ENCODE measurements at places on chromosomes 11 and 22.

DNA sequence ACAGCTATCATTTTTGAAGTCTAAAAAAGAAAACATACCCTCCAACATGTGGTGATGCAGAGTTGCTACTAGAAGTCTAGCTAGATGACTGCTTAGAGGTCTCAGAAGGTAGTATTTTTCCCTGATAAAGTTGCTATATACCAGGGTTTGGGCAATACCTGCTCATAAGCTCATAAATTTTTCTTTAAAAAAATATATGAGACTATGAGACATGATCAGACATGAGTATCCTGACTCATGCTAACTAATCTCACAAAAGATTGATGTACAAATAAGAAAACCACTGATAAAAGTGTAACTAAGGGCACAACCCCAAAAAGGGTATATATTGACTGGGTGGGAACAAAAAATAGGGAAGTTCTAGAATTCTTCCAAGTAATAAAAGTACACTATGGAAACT, 740.9 kb downstream of the METTL15 start:
- no peak for DNase-seq

DNA sequence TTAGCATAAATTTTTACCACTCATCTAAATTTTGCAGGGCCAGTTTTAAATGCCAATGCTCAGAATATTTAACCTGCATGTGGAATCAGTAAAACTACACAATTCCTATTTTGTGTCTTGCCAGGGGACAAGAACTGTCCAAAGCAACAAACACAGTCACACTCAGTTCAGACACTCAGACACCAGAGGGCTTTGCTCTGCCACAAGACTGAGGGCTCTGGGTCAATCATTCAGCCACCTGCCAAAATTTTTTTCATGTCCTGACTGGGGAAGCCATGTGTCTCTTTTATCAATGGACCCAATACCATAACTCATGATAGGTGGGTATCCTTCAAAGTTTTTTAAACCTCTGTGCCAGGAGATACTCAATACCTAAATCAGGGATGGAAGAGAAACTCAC, 304.0 kb upstream of the ANO3 start:
- no peak for DNase-seq

- DNase-seq = no peak
Observed at GRCh38 chr22:20154602-20155187, 3.8 kb upstream of the CCDC188 start.

- no peak for DNase-seq
Observed at GRCh38 chr11:86617502-86617901, 54.9 kb downstream of the ME3 start.

DNA sequence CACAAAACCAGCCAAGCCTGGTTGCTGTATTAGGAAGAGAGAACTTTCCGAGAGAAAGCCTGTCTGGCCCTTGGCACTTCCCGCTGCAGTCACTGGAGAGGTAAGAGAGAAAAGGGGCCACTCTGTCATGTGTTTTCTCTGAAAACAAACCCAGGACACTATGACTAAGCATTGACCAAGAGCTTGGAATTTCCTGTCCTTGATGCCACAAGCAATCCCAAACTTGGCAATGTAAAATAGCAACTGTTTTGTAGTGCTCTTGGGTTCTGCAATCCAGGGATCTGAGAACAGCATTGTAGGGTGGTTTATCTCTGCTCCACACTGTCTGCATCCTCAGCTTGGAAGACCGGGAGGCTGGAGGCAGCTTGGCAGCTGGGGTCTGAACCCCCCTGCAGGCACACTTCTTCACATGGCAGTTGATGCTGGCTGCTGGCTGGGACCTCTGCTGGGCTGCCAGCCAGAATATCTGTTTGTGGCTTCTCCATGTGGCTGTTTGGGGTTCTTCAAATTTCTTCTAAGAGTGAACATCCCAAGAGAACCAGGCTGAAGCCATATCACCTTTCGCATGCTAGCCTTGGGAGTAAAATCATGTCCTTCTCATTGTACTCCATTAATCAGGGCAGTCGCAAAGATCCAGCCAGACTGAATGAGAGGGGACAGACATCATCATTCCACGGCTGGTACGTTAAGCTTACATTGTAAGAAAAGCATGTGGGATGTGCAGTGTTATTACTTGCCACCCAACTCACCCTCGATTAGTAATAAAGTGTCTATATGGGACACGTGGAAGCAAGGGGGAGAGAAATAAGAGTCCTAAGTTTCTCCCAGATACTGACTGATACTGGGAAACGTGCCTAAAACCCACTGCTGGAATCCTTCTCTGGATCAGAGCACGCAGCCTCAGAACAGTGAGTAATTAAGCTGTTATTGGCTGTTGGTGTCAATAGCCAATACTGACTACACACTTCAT, 537.4 kb upstream of the B3GAT1 start:
- no peak for DNase-seq

DNA sequence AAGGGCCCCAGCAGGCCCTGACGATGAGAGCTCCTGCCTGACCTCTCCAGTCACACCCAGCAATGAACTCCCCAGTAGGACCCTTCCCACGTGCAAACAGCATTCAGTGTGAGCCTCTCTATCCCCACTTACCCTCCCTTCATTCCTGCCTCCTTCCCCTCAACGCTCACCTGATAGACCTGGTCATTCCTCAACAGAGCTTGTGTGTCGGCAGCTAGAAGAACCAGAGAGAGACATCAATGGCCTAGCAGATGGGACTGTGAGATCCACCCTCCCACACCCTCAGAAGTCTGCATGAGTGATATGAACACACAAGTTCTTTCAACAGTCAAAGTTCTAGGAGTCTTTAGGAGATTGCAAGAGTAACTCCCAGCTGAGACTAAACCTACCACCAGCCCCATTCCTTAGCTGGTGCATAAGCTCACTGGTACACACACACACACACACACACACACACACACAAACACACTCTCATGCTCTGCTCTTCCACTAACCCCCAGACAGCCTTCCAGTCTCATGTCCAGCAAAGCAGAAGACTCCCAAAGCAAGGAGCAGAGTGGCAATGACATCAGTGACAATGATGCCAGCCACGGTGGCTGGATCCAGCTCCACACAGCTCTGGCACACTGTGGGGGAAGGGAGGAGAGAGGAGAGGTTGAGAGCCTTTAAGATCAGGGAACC, 3.1 kb downstream of the CD3D start:
- no peak for DNase-seq

DNA sequence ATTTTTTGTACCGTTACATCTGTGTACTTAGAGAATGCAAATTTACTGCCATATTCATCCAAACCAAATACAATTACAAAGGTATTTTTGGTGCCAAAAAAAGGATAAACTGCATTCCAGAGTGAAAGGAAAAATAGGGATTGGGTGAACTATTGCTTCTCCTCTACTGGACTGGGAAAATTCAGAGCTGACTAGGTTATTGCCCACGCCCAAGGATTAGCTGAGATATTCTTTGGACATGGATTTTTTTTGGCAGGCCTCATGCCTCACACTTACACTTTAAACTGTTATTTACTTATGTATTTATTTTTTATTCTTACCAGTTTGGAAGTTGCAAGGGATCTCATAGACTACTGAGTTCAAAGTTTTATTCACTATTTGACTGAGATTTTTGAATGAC, 76.3 kb upstream of the DDI1 start:
- DNase-seq = no peak

DNA sequence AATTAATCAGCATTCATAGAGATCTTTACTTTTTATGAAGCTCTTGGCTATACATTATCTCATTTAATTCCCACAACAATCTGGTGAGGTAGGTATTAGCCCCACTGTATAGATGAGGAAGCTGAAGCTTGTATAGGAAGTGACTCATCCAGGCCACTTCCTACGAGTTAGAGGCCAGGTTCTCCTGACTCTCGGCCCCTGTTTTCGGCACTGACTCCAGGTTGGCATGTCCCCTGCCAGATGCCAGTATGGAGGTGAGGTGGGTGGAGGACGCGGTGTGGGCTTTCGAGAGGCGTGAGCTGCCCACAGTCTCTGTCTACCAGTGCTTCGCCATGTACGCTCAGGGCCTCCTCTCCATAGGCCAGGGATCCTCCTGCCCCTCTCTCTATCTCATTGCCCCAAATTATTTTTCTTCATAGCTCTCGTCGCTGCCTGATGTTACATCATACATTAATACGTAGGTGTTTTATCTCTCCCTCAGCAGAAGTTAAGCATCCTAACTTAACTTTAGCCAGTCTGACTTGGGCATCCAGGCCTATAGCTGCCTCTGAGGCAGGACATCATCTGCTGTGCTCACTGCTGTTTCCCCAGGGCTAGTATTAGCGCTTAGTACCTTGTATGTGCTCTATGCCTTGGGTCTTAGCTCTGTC, 9.0 kb downstream of the DGAT2 start:
- DNase-seq = no peak

GRCh38 chr11:105004021-105004420, 18.9 kb downstream of the CASP5 start:
- DNase-seq = no peak

DNA sequence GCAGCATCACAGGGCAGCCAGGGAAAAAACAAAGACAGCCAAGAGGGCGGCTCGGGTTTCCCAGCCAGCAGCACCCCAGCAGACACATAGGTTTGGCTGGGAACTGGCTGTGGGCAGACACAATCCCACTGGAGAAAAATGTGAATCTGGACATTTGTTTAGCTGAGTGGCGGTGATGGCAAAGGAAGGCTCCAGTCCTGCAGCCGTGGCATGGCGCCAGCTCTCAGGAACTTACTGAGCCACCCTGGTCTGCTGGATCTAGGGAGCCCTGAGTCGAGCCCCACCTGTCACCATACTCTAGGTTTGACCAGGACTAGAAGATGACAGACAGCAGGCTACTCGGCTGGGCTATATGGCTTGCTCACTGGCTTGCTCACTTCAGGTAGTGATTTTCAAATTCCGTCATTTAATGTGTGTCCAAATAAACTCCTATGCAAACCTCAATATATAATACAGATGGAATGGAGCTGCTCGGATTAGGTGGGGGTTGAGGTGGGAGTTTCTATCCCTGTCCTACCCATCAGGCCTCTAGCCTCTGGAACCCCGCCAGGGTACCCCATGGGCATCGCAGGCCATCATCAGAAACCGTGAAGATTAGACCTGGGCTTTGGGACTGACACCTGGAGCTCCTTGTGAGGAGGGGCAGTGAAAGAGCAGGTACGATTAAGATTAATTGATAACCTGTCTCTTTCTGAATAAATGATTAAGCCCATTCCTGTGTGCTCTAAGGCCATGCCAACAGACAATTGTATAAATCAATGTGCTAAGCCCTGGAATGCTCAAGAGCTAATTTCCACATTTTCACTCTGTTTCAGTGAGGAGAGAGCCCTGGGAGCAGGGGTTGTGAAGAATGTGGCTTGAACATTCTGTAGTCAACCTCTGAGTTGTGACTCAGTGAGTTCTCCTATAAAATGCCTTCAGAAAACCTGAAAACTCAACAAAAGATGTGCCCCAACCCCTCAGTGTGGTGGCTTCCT, 42.5 kb downstream of the GALNT18 start:
- no peak for DNase-seq

GRCh38 chr11:32029721-32030120, 61.2 kb upstream of the RCN1 start:
- DNase-seq = no peak

DNA sequence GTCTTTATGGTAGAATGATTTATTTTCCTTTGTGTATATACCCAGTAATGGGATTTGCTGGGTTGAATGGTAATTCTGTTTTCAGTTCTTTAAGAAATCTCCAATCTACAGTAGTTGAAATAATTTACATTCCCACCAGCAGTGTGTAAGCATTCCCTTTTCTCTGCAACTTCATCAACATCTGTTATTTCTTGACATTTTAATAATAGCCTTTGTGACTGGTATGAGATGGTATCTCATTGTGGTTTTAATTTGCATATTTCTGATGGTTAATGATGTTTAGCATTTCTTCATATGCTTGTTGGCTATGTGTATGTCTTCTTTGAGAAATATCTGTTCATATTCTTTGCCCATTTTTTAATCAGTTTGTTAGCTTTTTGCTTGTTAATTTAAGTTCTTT, 901.2 kb downstream of the METTL15 start:
- no peak for DNase-seq

GRCh38 chr11:10505278-10506007, 35.5 kb downstream of the RNF141 start:
- no peak for DNase-seq

DNA sequence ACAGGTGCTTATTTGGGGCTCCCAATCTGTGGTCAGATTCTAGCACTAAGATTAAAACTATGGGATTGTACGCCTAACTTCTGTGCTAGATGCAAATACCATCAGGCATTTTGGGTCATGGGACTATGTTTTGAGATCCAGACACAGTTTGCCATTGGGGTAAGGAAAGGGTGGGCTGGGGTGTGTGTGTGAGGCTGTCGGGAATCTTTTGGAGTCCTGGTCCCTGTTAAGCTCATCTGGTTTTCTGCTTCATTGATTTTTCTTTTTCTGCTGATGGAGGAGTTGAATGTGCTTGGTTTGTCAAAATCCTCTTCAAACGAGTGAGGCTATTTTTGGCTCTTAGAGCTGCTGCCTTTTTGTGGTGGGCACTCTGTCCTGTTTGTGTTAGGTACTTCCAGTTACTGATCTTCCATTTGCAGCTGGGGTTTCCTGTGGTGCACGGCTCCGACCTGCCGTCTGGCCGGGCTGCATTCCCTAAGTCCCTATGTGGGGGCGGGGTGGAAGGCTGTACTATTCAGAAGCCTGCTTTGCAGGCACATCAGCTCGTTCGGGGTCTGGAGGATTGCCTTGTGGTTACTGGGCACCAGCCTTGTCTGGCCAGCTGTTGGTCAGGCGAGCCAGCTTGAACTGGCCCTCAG, 2.9 kb downstream of the BCR start:
- peak; percentile 15 for DNase-seq

DNA sequence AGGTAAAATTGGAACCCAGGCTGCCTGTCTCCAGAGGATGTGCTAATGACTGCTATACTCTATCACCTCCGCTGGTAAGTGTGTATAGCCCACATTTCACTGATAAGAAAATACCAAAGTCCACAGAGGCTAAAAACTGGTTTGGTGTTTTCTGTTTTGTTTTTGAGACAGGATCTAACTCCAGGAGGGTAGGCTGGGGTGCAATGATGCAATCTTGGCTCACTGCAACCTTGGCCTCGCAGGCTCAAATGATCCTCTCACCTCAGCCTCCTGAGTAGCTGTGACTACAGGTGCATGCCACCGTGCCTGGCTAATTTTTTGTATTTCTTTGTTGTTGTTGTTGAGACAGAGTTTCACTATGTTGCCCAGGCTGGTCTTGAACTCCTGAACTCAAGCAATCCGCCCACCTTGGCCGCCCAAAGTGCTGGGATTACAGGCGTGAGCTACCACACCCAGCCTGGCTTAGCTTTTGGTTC, 409.8 kb downstream of the LARGE1 start:
- DNase-seq = no peak

GRCh38 chr22:48651036-48651890, 1176.4 kb downstream of the BRD1 start:
- no peak for DNase-seq

DNA sequence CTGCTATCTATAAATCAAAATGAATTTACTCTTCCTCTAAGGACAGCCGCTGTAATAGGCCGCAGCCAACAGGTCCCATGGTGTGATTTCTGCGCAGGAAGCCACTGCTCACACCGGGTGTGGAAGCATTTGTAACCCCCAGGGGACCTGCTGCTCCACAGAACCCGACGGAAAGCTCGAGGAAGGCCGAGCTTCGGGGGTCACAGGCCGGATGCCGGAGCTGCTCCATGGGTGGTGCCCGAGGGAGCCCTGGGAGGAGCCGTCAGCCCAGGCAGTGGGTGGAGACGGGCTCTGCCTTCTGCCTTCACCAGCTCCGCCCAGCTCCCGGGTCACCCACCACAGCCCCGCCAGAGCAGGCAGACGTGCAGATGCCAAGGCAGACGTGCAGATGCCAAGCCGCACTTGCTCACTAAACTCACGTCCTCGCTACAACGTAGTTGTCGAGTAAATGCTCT, 63.5 kb downstream of the BRD1 start:
- no peak for DNase-seq

- no peak for DNase-seq
Observed at GRCh38 chr11:105906517-105906916, 115.5 kb downstream of the MSANTD4 start.
